ENCODE measurements at places on chromosomes 3 and 15. TPM values are rescaled to one million over a fixed set of nuclear protein-coding genes. Genes with fewer than 3 reads are reported as not detected.
A peak's percentile ranks its signal among the peaks of the same experiment; 100 is the strongest.

CCR2 gene
- polyA plus RNA-seq: 2.4 TPM

PSTPIP1 gene
- 54.8 TPM for polyA plus RNA-seq

DNA sequence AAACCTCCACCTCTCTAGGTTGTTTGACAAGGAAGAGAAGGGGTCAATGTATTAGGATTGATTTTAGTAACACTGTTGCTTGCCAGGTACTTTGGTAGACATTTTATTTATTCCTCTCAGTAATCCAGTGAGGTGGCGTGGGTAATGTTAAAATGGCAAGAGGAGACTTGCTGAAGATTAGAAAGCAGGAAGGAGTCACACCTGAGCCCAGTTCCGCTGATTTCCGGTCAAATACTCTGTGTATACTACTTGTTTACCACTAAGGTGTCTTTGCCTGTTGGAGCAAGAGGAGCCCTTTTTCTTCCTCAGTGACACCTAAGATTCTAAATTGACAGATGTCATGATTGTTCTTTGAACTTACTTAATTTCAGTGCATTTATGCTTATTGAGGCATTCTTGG is 1.7 kb downstream of the OXNAD1 start:
- DNase-seq: no peak

DNA sequence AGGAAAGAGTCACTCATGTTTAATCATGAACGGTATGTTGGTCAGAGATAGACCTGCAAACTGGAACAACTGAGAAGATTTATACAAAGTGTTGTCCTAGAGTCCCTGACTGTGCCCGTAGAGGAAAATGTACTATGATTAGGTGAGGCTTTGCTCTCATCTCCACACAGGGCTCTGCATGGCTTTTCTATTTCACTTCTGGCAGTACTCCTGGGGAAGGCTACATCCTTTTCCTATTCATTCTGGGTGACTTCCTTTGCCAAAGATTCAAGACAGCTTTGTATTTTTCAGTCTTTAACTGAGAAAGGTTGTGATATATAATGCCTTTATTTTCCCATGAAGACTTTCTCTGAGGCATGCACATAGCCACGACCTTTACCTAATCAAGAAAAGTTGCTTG is 414.7 kb downstream of the ZBTB20 start:
- no peak for DNase-seq

DNA sequence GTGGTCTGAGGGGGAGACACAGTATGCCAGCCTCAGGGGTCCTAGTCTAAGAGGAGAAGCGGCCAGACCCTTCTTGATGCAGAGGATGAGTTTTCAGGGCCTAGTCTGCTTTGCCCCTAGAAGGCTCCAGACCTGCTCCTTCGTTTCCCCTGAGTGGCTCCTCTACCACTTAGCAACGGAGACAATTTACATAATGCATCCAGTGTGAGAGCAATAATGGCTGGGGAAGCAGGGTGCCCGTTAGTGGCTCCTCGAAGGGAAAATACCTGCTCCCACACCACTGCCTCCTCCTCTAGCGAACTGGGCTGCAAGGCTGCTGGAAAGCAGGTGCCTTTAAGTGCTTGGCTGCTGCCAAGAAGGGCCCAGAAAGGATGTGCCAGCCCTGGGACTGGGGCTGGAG is 38.9 kb downstream of the CACNA2D2 start:
- no peak for DNase-seq

GRCh38 chr3:47782446-47783308 is 984 bp upstream of the SMARCC1 start:
- DNase-seq: no peak

DNA sequence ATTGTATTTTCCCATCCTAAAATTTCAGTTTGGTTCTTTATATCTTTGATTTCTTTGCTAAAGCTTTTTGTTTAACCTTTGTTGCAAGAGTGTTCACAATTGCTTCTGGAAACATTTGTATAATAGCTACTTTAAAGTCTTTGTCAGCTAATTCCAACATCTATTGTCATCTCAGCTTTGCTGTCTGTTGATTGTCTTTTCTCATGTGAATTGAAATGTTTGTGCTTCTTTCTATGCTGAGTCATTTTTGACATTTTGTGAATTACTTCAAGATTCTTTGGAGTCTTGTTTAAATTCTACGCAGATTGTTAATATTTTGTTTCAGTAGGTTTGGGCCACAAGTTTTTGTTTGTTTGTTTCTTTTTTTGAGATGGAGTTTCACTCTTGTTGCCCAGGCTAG is 73.2 kb downstream of the SUCNR1 start:
- no peak for DNase-seq

DNA sequence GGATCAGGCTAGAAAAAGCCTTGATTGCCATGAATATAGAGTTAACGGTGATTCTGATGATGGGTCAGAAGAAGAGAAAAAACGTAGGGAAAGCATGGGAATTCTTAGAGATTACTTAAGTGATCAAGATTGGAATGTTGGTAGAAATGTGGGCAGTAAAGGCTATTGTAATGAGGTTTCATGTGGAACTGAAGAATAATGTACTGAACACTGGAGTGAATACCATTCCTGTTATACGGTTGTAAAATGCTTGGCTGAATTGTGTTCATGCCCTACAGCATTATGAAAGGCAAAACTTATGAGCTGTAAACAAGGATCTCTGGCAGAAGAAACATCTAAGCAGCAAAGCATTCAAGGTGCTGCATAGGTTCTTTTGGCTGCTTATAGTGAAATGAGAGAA is 414.1 kb upstream of the CBLB start:
- no peak for DNase-seq

GRCh38 chr3:169939751-169940150 is 26.9 kb upstream of the SEC62 start:
- DNase-seq: no peak

MANF gene
- polyA plus RNA-seq: 60.7 TPM

ABI3BP gene
- polyA plus RNA-seq: 5.7 TPM

- no peak for DNase-seq
These were observed 92.1 kb upstream of the PLSCR4 start for GRCh38 chr3:146342989-146343388.

GRCh38 chr15:40302288-40302886 is 5.3 kb downstream of the PLCB2 start:
- no peak for DNase-seq

TLR9 gene
- polyA plus RNA-seq: 0.59 TPM

GRCh38 chr3:30129765-30130164 is 476.6 kb upstream of the TGFBR2 start:
- DNase-seq: no peak

DNA sequence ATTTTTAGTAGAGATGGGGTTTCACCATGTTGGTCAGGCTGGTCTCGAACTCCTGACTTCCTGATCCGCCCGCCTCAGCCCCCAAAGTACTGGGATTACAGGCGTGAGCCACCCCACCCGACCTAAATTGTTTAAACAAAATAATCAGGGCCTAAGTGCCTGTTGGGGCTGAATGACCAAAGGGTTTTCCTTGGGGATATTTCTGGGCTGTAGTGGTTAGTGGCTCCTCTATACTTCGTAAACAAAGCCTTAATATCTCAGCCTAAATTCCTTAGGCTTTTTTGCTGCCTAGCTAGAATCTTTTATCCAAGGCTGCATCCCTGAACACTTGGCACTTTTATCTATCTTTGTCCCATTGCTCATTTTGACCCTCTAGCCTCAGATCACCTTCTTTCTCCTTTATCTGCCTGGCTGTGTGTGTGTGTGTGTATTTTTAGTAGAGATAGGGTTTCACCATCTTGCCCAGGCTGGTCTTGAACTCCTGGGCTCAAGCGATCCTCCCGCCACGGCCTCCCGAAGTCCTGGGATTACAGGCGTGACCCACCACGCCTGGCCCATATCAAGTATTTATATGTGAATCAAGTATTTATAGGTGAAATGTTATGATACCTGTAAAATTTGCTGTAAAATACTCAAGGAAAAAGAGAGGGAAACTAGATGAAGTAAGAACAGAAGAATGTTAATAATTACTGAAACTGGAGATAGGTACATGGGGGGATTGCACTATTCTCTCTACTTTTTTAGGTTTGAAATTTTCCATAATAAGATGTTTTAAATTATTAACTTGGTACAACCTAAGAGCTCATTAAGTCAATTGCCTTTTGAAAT is 1.8 kb downstream of the NUSAP1 start:
- DNase-seq: no peak

CAPN7 gene
- polyA plus RNA-seq: 31.4 TPM

DUSP7 gene
- polyA plus RNA-seq: 6.3 TPM

GRCh38 chr3:184320104-184320445 is 5.7 kb downstream of the EIF4G1 start:
- no peak for DNase-seq

GRCh38 chr3:146921693-146922092 is 316.5 kb upstream of the PLSCR5 start:
- DNase-seq: no peak

COL6A5 gene
- 0.05 TPM for polyA plus RNA-seq

COPS2 gene
- polyA plus RNA-seq: 47.3 TPM

GRCh38 chr3:151276687-151277042 is 1.7 kb downstream of the P2RY14 start:
- no peak for DNase-seq

- DNase-seq: no peak
These were observed 68.4 kb downstream of the MEGF11 start for GRCh38 chr15:66184936-66185790.

GRCh38 chr3:128863560-128863959 is 15.9 kb upstream of the ACAD9 start:
- no peak for DNase-seq

GRCh38 chr3:3734881-3735280 is 64.3 kb upstream of the LRRN1 start:
- DNase-seq: no peak

GNAT1 gene
- 0.05 TPM for polyA plus RNA-seq

TEX55 gene
- not detected for polyA plus RNA-seq

DNA sequence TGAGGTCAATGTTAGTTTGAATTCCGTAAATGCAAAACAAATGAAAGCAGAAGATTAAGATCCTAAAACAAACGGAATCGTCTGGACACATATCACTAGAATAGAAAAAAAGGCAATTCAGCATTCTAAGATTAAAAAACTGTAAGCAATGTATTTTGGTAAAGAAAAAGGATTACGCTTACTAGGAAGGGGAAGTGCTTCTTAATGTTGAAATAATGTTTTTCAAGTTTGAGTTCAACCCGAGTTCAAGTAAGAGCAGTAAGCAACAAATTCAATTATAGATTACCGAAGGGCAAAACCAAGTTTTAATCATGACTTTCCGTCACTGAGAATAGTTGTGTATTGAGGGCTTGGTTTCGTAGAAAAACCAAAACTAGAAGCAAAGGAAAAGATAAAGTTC is 637 bp downstream of the CIP2A start:
- no peak for DNase-seq

- DNase-seq: peak; percentile 37
These were observed 1.9 kb upstream of the ADPGK start for GRCh38 chr15:72785432-72785831.

GRCh38 chr15:89500397-89501270 is 4.3 kb upstream of the RHCG start:
- DNase-seq: no peak

- peak; percentile 38 for DNase-seq
These were observed 38.5 kb upstream of the TFRC start for GRCh38 chr3:196120291-196120951.

FANCD2OS gene
- polyA plus RNA-seq: 0.18 TPM

PRRT3 gene
- 1.6 TPM for polyA plus RNA-seq
